ENCODE measurements at places on chromosomes 3 and 15.

- no peak for DNase-seq
Measured at GRCh38 chr3:71355862-71356261, 227.7 kb downstream of the FOXP1 start.

GRCh38 chr3:45988804-45989203 is 6.8 kb downstream of the FYCO1 start:
- DNase-seq, result peak; percentile 77

- no peak for DNase-seq
Measured at GRCh38 chr3:16056217-16056616, 118.3 kb upstream of the GALNT15 start.

GRCh38 chr3:127637546-127637945 is 8.6 kb downstream of the PODXL2 start:
- DNase-seq, result peak; percentile 38

DNA sequence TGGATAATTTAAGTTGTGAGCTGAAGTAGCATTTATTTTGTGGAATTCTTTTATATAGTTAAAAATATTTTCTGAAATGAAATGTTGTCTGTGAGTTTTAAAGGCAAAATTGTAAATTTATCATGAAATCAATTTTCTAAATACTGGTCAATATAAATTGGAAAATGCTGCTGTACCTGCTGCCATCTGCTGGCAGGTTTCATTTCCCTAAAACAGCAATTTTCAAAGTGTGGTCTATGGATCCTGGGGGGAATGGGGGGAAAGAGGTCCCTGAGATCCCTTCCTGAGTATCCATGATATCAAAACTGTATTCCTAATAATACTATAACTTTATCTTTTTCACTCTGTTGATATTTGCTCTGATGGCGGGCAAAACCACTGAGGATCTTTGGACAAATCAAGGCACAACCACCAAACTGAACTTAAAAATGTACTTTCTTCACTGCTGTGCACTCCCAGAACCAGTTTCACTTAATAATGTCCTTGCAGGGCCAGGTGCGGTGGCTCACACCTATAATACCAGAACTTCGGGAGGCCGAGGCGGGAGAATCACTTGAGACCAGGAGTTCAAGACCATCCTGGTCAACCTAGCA is 17.2 kb upstream of the CCR4 start:
- no peak for DNase-seq

- DNase-seq, result peak; percentile 53
Measured at GRCh38 chr3:13277860-13278531, 142.1 kb downstream of the NUP210 start.

DNA sequence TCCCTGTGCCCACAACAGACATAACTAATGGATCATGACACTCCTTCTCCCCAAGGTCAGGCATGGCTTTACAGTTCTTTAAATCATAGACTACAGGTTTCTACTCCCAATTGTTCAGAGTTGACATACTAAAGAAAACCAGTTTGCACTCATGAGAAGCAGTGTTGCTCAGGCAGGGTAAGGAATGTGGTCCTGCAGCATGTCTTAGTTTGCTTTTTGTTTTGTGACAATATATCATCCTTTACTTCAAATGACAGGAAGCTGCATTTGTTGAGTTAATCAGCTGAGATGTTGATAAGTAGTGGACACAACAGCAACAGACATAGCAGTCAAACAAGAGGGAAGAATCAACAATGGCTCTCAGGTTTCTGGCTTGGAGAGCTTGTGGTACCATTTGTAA is 267.5 kb downstream of the SLCO3A1 start:
- DNase-seq, result no peak

DNA sequence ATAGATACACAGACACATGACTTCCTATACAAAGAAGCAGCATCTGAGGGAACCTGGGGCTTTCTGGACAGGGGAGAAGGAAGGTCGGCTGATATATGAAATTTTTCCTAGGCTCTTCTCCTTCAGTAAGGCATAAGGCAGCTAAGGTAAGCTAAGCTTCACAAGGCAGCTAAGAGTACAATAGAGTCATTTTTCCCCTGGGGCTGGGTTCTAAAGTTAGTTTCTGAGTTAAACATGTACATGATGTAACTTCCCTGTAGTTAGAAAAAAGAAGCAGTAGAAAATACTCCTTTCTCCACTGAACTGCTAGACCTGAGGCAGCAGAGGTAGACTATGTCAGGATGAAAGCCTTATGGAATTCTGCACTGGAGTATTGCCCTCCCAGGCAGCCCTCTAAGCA is 109.6 kb downstream of the PLD1 start:
- no peak for DNase-seq

GRCh38 chr3:50623840-50624474 is 7.0 kb downstream of the MAPKAPK3 start:
- no peak for DNase-seq

- no peak for DNase-seq
Measured at GRCh38 chr15:26910715-26911114, 43.9 kb downstream of the GABRA5 start.

DNA sequence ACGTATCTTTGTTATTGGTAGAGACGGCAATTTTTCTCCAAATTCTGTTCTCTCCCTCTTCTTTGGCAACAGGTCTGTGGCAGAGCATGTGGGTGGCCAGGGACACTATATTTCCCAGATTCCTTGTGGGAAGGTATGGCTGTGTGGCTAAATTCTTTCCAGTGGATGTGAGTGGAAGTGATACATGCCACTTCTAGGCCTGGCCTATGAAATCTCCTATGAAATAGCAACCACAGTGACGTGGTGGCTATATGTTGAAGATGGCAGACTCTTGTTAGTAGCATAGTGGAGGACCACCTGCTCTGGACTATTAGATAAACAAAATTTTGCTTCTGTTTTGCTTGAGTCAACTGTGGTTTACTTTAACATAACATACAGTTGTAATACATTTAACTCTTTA is 243.3 kb downstream of the IL20RB start:
- DNase-seq, result no peak

DNA sequence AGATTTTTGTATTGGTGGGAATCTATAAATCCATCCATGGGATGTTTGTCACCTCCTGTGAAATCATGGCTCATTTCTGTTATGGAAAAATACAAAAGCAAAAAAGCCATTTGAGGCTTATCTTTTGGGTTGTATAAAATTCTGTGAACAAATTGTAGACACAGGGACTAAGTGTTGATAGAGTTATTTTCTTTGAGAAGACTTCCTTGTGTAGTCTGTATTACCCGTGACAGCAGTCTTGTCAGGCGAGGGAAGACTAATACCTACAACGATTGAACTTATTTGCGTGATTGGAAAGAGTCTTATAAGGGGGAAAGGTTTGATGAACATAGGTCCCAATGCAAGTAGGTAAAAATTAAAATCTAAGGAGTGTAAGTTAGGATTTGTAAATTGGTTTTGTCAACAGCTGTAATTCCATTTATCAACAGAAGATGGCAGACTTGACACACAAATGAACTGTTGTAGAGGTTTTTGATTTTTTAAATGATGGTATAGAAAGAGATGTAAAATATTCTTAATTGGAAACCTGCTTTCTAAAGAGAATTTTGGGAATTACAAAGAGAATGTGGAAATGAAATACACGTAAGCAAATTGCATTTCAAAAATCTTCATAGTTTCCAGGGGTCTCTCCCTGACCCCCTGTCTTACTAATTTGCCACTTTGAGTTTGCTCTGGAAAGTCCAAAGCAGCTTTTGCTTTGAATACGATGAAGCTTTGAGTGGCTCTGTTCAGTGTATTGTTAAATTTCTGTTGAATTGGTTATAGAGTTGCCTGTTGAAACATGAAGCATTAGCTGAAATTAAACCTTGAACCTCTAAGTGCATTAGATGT is 33.2 kb downstream of the SLC25A26 start:
- DNase-seq, result peak; percentile 40

- DNase-seq, result no peak
Measured at GRCh38 chr15:84033793-84034553, 201.6 kb upstream of the GOLGA6L4 start.

GRCh38 chr3:119418641-119419040 is 44.8 kb downstream of the TMEM39A start:
- no peak for DNase-seq

- no peak for DNase-seq
Measured at GRCh38 chr3:102905811-102906210, 471.0 kb downstream of the ZPLD1 start.

DNA sequence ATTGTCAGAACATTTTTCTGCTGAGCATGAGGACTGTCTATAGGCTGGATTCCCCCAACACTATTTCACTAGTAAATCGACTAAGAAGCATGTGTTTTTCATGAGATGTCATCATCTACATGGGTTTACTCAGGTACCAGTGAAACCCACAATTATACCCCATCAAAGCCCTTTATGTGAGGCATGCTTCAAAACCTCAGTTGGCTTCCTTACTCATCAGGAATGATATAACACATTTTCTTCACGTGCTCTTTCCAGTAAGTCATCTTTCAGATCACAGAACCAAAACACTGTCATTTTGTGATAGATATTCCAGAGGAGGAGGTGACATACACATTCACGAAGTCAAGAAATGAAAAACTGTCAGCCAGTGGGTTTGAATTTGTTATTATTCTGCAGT is 116.5 kb downstream of the ANO10 start:
- DNase-seq, result peak; percentile 25

- DNase-seq, result no peak
Measured at GRCh38 chr3:193008654-193009053, 91.0 kb upstream of the MB21D2 start.

DNA sequence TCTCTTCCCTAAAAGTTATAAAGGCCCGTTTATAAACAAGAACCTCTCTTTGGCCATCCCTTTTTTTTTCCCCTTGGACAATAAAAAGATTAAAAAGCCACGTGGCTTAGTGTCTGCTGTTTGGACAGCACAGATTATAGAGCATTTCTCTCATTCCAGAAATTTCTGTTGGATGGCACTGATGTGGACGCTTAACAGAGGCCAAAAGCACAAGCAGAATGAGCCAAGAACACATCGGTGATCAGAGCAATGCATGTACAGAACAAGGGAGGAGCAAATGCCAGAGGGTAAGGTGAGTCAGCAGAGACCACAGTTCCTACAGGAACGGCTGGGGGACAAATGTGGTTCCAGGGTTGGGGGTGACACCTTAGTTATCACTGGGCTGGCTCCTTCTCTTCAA is 30.3 kb upstream of the CTNNB1 start:
- no peak for DNase-seq

- no peak for DNase-seq
Measured at GRCh38 chr3:70249509-70250160, 62.8 kb downstream of the MDFIC2 start.

- DNase-seq, result no peak
Measured at GRCh38 chr3:50515565-50516439, 12.4 kb upstream of the CACNA2D2 start.

- DNase-seq, result no peak
Measured at GRCh38 chr3:191961022-191961421, 500.1 kb downstream of the PYDC2 start.

DNA sequence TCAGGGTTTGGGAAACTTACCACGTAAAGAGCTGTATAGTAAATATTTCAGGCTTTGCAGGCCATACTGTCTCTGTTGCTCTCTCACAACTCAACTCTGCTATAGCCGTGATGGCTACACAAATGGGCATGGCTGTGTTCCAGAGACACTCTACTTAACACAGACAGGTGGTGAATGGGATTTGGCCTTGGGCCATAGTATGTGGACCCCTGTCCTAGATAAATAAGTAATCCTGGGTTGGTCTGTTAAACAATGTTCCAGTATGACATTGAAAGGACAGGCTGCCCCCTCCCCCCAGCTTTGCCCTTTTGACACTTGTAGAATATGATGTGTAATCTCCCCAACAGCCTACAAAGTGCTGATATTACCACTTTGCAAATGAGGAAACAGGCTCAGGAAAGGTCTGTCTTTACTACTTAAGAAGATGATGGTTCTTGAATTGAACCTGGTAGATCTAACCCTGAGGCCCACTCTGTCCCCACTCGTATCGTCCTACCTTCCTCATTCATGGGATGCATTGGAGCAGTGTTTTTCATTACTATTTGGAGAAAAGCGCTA is 38.4 kb downstream of the SLCO3A1 start:
- DNase-seq, result no peak

GRCh38 chr15:77486542-77487468 is 66.1 kb downstream of the HMG20A start:
- DNase-seq, result no peak

DNA sequence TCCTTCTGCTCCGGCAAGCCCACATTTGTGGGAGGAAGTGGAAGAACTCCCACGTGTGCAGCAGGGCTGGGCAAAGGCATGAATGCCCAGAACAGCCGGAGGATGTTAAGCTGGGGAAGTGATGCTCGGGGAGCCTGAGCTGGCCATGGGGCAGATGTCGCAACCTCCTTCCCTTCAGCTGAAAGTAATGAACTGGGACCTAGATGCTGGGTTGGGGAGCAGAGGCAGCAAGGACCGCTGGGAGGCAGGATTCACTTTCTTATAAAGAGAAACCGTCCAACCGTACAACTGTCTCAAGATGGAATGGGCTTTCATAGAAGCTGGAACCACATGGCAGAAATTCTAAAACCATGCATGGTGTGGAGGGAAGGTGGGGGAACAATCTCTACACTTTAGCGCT is 290.9 kb downstream of the OCA2 start:
- no peak for DNase-seq

- no peak for DNase-seq
Measured at GRCh38 chr3:9875448-9875847, 4.6 kb downstream of the CIDEC start.

DNA sequence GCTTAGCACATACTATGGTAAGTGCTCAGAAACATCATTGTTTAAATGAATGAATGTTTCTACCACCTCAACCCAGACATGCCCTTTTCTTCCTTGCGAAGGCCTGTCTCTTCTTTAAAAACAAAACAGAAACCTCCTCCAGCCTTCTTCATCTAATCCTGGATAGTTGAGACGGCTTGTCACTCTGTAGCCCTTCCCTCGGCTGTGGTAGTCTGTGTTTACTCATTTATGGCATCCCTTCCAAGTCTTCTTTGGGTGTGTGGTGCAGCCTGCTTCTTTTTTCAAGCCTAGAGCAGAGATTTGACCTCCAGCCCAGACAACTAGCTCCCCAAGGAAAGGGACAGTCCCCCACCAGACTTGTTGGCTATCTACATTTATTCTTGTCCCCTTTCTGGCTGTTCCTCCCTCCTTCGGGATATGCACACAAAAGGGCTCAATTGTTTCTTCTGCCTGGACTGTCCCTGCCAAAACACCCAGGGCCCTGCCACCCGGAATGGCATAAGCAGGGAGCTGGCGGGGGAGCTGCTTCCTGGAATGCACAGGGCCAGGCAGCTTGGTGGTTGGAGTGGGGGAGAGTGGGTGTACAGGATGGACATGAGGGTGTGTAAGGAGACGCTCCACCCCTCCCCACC is 67.8 kb downstream of the ITGA11 start:
- DNase-seq, result no peak

- DNase-seq, result no peak
Measured at GRCh38 chr3:80677796-80678195, 910.0 kb upstream of the ROBO1 start.

DNA sequence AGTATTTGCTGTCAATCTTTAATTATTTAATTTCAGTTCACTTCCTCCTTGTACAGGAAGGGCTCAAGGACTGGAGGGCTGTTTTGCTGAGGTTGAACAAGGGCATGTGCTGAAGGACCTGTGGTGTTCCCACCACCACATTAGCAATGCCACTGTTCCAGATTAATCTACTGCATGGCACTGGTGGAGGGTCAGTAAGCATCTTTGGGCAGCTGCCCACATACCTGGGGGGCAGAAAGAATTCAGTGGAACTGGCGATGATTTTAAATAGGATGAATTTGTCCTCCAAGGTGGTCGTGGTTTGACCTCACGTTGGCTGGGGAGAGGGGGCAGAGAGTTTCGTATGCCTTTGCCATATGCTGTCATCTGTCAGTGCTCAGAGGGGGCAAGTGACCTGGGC is 244.8 kb downstream of the TLE3 start:
- no peak for DNase-seq

GRCh38 chr15:27538325-27538724 is 560.8 kb downstream of the OCA2 start:
- DNase-seq, result no peak

GRCh38 chr15:86317384-86317740 is 237.7 kb downstream of the AGBL1 start:
- DNase-seq, result peak; percentile 32

Measured in AG08395 (cell line).